Foreskin fibroblast (primary cell): ENCODE measurements at places on chromosomes 12 and 14.
A peak's percentile ranks its signal among the peaks of the same experiment; 100 is the strongest.

- DNase-seq = no peak
Observed at GRCh38 chr12:123032736-123033391, 52.4 kb downstream of the ARL6IP4 start.

- no peak for DNase-seq
Observed at GRCh38 chr12:110234331-110234751, 46.7 kb upstream of the ATP2A2 start.

DNA sequence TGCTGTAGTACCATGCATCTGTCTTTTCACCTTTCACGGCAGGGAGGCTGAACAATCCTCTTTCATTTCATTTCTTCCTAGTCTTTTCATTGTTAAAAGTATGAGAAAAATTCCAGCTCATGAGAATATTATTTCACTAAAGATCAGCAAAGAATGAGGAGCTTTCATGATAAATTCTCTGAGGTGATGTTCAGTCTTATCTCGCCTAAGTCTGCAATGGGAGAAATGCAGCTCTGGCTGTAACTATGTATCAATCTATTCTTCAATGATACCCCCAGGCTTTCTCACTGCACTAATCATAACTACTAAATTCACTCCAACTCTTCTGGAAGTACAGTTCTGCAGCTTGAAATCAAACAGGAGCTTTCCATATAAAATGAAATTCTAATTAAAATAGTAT lies 15.7 kb downstream of the FOXG1 start:
- no peak for DNase-seq

DNA sequence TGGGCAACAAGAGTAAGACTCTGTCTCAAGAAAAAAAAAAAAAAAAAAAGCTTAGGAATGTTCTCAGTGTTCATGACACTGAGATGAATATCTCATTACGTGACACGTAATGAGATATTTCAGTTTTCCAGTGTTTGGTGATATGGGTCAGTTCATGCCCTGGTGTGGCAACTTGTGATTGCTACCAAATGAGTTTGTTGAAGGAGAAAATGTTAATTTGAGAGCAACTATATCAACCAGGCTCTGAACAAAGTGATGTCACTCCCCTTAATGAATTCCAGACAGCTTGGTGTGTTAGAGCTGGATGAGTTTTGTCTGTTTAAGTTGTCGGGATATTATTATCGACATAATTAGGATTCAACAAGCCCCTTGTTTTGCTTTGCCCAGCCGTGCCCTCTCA lies 211.7 kb downstream of the DPF3 start:
- DNase-seq = peak; percentile 92

- peak; percentile 78 for DNase-seq
Observed at GRCh38 chr12:54425702-54426101, 6.6 kb upstream of the ITGA5 start.

DNA sequence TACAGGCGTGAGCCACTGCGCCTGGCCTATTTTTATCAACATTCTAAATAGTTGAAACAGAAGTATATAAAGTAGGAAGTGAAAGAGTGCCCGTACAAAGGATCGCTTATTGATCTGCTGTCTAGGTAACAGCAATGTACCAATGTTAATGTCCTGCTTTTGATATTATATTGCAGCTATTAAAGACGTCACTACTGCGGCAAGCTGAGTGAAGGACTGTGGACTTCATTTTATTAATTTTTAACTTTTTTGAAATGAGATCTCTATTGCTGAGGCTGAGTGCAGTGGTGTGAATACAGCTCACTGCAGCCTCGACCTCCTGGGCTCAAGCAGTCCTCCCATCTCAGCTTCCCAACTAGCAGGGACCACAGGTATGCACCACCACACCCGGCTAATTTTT lies 10.8 kb downstream of the PTGR2 start:
- DNase-seq = no peak

GRCh38 chr14:36996133-36996856 lies 176.1 kb downstream of the SLC25A21 start:
- DNase-seq = peak; percentile 74

GRCh38 chr12:123519141-123520001 lies 14.1 kb downstream of the RILPL1 start:
- DNase-seq = peak; percentile 20

- DNase-seq = no peak
Observed at GRCh38 chr12:27009881-27010301, 4.3 kb downstream of the TM7SF3 start.

DNA sequence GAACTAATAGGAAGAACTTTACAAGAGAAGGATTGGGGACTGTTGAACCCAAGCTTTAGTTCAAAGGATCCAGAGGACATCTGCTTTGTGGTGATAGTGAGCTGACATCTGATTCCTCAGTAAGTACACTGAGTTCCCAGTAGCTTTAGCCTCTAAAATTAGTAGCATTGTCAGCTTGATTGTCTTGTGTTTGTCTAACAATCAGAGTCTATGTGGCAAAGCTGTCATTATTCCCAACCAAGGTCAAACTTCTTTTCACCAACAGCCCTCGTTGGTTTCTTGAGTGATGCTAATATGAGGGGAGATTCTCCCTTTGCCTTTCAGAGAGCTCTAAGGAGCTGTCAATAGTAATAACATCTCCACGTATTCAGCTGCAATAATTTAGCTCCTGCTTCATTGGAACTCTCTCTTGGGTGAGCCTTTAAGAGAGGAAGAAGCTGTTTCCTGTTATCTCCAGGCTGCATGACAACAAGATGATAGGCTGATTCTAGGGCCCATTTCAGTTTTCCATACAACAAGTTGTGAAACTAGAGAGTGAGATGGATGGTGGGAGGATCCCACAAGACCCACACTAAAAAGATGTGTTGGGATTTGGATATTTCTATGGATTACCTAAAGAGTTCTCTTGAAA lies 46.7 kb downstream of the TGFB3 start:
- no peak for DNase-seq

- no peak for DNase-seq
Observed at GRCh38 chr14:66140213-66140918, 345.8 kb upstream of the CCDC196 start.

DNA sequence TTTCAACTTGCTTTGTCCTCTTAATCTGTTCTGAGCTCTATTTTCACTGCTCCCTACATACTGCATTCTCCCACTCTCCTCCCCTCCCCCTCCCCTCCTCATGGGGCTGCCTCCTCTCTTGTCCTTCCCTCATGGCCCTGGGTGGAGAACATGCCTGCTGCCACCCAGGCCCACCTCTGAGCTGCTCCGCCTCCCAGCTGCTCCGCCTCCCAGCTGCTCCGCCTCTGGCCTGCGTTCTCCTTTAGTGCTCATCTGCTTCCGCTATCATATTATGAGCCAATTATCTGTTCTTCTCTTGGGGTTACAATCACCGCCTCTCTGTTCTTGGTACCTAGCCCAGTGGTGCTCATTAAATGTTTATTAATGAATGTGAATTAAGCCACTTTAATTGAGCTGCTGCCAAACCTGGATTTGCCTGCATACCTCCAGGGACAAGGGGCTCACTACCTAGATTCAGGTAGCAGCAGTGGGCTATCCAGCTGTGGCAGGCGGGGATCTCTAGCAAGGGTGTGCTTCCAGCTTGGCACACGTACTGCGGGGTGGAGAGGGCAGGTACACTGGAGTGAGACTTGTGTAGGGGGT lies 32.0 kb upstream of the FAM181A start:
- DNase-seq = no peak

- no peak for DNase-seq
Observed at GRCh38 chr14:29035134-29035533, 268.5 kb downstream of the FOXG1 start.

- DNase-seq = no peak
Observed at GRCh38 chr14:49945448-49946319, 52.8 kb downstream of the ARF6 start.

GRCh38 chr12:124032265-124032886 lies 59.4 kb downstream of the ZNF664 start:
- DNase-seq = peak; percentile 82

GRCh38 chr12:79778802-79779448 lies 88.2 kb upstream of the PAWR start:
- no peak for DNase-seq

DNA sequence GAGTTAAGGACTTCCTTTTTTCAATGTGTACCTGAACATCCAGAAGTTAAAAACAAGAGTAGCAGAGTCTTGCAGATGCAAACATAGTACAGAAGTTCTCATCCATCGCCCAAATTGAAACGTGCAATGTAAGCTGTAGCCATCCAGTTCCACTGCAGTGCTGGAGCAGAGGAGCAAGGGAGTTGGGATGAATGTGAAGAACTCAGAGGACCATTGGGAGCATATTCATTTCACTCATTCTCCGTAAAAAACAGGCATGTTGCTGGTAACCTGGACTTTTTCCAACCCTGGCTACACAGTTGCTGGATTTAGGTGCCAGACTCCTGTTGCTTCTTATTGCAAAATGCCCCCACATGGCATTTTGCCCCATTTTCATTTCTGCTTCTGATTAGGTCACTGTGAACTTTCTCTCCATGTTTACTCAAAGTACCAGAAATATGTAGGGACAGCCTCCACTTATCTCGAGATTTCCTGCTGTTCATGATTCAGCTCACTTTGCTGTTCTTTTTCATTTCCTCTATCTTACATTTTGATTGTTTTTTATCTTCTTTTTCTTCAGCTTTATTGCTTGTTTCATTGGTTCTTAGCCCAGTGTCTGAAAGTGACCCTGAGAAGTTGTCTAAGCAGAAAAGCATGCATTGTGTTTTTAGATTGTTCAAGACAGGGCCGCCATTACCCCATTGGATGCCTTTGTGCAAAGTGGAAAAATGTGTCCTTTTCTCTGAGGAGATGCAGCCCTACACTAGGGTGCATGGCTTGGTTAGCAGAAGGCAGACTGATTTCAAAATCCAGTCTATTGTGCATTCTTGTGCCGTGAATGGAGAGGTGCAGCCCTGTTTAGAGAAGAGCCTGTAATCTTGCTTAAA lies 109.0 kb upstream of the AMIGO2 start:
- DNase-seq = peak; percentile 57

DNA sequence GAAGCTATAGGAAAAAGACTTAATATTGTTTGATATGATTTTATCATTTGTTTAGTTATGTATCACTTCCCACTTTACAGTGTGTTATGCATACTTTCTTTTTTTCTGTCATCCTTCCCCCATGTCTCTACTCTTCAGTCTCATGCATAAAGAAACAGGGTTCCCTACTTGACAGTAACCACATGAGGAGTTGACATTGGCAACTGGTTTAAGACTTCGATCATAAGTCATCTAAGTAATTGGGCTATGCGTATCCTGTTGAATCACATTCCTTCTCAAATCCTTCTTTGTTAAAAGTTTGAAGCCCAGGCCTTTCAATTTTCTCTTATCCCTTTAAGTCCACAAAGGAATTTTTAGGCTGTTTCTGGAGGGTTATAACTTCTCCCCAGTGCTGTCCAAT lies 358.7 kb downstream of the RAD51B start:
- DNase-seq = no peak

DNA sequence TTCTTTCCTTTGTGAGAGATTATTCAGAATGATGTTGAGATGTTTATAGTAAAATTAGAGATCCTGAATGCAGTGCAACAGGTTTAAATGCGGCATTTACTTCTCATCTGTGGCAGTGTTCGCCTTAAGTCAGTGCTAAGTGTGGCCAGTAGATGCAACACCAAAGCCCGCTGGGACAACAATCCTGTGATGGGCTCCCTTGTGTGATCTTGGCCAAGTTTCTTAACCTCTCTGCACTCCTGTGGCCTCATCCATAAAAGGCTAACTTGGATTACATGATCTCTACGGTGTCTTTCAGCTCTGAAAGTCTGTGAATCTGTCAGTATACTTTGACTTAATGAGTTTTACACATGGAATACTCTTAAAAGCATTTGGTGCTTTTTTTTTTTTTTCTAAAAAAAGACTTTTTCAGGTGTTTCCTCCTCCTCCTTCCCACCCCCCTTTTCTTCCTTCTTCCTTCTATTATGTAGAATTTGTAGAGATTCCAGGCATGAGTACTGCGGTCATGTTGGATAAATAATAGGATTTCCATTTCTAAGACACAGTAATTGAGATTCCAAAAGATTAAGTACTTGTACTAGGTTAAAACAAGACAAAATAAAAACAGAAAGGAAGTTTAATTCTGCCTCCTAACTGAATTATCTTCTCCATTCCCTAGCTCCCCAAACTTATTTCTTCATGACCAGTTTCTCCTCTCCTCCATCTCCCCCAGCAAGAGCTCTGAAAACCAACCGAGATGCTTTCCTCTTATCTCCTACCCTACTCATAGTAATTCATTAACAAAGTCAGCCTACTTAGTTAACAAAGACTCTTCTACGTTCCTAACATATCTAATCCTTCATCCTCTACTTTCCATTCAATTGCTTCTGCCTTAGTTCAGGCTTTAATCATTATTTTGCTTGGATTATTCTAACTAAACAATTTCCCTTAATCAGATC lies 42.2 kb upstream of the NAV3 start:
- no peak for DNase-seq

DNA sequence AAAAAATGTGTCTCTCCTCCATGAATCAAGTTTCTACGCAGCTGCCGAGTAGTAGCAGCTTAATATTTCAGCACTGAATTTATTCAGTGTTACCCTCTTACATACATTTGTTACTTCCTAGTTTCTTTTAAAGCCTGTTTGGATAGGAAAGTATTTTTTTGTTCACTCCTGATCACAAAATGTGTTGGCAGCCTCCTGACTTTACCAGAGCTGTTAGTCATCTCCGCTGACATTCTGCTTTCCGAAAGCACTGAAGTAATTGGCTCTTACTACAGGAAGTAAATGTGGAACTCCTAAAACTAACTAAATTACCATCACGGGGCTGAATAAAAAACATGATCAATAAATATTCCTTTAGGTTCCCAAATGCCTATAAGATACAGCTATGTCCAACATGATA lies 225.5 kb downstream of the EPS8 start:
- peak; percentile 70 for DNase-seq

DNA sequence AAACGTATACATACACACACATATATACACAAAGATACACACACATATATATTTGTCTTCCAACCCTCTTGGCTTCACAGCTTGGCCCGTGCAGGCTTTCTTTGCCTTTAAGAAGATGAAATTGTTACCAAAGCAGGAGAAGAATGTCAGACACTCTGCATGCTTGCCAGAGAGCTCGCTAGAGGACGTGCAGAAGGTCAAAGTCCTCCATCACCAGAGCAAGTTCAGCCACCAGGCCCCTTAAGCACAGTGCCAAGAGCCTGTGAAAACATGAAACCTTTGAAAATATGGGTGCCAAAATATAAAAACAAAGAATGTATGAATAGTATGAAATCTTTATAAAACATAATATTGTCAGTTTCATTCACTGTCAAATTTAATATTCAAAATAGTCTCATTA lies 14.9 kb upstream of the MCRS1 start:
- peak; percentile 42 for DNase-seq

GRCh38 chr14:60485057-60485597 lies 736 bp downstream of the C14orf39 start:
- DNase-seq = peak; percentile 39

DNA sequence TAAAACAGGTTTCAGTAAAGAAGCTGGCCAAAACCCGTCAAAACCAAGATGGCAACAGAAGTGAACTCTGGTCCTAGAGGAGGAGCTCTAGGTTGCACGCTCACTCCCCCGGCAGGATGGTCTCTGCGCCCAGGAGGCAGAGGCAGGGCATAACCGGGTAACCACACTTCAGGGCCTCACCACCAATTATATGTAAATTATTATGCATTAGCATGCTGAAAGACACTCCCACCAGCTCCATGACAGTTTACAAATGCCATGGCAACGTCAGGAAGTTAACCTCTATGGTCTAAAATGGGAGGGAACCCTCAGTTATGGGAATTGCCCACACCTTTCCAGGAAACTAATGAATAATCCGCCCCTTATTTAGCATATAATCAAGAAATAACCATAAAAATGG lies 20.1 kb upstream of the SLC6A12 start:
- DNase-seq = no peak

GRCh38 chr12:128617304-128617833 lies 206.4 kb downstream of the SLC15A4 start:
- DNase-seq = no peak

- no peak for DNase-seq
Observed at GRCh38 chr12:131640525-131640924, 70.4 kb upstream of the SFSWAP start.

- peak; percentile 50 for DNase-seq
Observed at GRCh38 chr12:1544996-1545700, 49.2 kb downstream of the FBXL14 start.
